ENCODE measurements at places on chromosomes 2 and 18. TPM values are rescaled to one million over a fixed set of nuclear protein-coding genes. Genes with fewer than 3 reads are reported as not detected.

GRCh38 chr2:160433466-160434140 is 60.0 kb downstream of the RBMS1 start:
- DNase-seq, result peak; percentile 37

DNA sequence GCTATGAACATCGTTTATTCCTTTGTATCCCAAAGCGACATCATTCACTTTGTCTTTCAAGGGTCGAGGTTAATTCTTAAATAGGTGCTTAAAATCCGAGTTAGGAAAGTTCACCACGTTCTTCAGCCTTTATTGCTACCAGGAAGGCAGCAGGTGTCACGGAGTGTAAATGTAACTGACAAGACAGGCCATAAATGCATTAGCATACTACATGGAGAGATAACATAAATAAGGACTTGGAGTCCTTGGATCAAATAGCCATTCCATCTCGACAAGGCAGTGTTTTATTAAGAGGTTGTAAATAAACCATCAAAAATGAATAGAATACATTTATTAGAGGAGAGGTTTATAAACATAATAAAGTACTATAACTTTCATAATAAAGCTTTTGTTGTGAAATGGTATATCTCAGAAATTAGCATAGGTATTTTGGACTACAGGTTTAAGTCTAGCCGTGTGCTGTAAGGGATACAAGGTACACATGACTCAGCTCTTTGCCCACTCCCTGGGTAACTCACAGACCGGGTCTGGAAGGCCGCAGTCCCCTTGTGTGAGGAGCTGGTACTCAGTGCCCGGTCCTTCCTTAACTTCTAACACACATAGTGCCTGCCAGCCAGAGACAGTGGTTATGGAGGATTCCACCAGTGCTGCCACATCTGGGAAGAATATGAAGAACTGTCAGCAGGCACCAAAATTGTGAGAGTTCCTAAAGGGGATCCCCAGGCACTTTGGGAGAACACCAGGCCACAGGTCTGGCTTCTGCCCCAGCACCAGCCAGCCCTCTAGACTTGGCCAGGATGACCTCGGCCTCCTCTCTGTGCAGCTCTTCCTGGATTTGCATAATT is 29.4 kb downstream of the CAPN13 start:
- no peak for DNase-seq

DNA sequence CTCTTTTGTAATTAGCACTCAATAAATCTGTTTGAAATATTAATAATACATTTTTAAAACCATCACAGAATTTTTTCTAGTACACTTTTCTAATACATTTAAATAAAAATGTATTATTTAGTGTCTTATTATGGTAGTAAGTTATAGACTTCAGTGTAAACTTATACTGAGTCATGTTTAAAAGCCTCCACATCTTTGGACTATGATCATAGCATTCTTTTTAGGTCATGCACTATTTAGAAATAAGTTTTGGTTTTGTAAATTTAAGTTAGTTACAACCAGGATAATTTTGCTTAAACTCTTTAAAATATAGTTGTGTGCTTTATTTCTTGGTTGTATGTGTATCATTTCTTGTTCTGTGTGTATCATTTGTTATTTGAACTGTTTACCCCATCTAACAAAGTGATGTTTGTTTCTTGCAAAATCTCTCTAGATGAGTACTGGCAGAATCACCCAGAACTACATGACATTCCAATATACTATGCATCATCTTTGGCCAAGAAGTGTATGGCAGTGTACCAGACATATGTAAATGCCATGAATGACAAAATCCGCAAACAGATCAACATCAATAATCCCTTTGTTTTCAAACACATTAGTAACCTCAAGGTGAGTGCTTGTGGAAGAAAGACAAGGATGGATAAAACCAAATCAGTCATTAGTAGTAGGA is 16.7 kb downstream of the CPSF3 start:
- peak; percentile 47 for DNase-seq

DNA sequence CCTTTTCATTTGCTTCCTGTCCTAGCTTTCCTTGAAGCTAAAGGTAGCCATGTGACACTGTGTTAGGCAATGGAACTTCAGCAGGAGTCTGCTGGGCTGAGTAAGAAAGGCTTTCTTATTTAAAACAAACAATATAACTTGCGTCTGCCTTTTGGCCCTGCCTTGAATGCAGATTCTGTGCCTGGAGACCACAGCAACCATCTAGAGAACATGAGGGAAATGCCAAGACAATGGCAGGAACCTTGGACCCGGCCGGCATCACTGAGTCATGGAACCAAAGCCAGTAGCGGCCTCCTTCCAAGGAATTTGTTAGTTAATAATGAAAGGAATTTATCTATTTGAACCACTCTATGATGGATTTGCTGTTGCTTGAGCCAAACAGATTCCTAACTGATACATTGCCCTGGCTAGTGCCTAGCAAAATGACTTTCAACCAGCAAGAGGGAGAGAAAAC is 207.5 kb upstream of the EPHA4 start:
- no peak for DNase-seq

DNA sequence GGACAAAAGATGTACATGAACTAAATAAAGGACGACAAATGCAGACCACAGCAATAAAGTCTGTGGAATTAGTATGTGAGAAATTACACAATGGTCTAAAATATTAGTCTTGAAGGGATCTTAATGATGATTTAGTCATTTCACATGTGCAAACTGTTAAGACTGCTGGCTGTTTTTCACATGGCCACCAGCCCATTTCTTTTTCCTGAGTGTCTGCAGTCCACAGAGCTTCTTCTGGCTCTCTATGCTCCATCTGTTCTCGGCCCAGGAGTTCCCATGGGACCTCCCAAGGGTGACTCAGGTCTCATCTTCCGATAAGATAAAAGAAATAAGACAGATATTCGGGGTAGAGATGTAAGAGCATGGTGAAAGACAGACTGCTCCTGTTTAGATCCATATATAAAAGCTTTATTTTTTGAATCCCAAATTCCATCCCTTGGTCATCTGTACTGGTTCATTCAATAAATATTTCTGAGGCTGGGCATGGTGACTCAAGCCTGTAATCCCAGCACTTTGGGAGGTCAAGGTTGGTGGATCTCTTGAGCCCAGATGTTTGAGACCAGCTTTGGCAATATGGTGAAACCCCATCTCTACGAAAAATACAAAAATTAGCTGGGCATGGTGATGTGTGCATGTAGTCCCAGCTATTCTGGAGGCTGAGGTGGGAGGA is 20.1 kb downstream of the IL1RL1 start:
- DNase-seq, result no peak

DNA sequence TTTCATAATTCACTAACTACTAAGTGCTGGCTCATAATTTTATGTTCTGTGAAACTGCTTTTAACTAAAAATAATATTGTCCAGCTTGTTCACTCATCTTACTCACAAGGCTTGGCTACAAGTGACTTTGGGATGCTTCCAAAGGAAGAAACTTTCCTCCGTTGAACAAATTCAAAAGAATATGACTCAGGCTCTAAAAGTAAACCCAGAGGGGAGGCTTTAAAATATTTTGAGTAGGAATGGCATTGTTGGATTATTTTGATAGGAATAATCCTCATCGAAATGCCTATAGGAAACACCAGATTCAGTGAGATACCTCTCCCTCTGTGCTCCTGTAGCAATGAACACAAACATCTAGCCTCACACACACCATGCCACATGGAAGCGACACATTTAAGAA is 25.2 kb upstream of the TLK1 start:
- DNase-seq, result peak; percentile 77

DNA sequence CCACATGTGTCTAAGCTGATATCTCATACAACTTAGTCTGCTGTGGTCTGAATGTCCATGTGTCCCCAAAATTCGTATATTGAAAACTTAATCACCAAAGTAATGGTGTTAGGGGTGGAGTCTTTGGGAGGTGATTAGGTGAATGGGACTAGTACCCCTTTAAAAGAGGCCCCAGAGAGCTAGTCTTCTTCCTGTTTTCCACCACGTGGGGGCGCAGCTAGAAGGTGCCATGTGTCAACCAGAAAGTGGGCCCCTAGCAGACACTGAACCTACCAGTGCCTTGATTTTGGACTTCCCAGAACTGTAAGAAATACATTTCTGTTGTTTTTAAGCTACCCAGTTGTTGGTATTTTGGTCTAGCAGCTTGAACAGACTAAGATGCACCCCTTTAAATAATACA is 86.6 kb downstream of the ASB1 start:
- peak; percentile 68 for DNase-seq

DNA sequence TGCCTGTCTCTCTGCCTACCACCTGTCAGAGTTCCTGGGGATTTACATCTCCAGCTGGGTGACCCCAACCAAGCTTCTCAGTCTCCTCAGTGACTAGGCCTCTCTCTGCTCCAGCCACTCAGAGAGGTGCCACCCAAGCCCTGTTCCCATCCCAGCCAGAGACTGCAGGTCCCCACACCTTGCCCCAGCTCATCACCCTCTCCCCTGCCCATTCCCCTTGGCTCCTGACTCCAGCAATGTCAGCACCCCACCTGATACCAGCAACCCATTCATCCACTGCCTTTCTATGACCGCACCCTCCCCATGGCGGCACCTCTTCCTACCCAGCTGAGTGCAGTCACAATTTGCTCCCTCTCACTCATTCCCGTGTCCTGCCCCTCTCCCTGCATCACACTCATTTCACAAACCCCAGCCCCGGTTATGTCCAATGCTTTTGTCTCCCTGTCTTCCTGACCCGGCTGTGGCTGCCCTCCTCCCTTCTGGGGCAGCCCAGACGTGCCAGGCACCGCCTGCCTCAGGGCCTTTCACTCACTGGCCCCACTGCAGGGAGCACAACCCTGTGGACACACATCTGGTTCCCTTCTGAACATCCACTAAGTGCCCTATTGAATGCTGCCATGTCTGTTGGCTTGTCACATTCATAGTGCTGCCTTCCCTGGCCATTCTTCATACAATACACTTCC is 494.8 kb upstream of the HS6ST1 start:
- DNase-seq, result no peak

DNA sequence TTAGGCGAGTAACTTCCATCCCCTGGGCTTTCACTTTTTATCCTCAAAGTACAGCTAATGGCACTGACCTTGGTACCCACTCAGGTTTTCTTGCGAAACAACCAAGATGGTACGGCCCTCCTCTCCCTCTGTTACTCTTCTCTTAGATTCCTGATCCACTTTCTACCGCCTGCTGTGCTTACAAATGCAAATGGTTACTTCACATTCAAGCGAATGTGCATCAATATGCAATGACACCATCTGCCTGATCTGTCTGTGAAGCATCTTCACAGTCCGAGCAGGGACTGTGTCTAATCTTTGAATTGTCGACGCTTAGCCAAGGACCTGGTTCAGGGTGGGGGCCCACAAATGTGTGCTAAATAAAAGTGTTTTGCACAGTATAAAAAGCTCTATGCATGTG is 112.2 kb downstream of the TRIB2 start:
- DNase-seq, result no peak

- no peak for DNase-seq
Measured at GRCh38 chr2:42754021-42754775, 9.7 kb downstream of the OXER1 start.

GRCh38 chr18:79956276-79956675 is 4.8 kb upstream of the SLC66A2 start:
- no peak for DNase-seq

GRCh38 chr2:187397886-187398285 is 50.2 kb downstream of the CALCRL start:
- DNase-seq, result no peak

DNA sequence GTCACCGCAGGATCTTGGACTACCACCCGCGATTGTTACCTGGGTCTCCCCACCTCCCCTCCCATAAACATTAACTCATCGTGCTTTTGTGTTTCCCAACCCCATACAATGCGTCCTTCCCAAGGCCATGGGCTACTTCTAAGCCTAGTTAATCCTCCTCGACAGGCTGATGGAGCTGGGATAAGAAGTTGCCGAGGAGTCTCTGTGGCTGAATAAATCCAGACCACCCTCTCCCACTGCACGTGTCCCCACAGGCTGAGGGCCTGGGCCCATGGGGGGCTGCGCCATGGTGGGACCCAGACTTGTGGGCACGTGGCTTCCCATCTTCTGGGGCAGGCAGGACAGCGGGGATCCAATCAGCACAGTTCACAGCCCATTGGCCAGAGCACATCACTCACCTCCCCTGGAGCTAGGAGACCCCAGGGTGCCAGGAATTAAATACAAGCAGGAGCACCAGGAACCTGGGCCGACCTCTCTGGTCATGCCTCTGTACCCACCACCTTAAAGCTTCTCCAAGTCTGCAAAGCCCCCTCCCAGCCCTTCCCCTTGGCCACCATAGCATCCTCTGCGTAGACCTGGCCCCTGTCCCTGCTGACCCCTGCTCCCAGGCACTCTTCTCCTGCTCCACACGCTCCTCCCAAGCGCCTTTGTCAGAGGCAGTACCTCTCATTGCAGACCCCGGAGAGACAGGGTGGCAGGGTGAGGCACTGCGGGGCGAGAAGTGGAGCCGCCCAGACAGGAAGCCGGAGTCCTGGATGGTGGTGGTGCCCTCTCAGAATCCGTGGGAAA is 51.0 kb upstream of the ID2 start:
- no peak for DNase-seq

DNA sequence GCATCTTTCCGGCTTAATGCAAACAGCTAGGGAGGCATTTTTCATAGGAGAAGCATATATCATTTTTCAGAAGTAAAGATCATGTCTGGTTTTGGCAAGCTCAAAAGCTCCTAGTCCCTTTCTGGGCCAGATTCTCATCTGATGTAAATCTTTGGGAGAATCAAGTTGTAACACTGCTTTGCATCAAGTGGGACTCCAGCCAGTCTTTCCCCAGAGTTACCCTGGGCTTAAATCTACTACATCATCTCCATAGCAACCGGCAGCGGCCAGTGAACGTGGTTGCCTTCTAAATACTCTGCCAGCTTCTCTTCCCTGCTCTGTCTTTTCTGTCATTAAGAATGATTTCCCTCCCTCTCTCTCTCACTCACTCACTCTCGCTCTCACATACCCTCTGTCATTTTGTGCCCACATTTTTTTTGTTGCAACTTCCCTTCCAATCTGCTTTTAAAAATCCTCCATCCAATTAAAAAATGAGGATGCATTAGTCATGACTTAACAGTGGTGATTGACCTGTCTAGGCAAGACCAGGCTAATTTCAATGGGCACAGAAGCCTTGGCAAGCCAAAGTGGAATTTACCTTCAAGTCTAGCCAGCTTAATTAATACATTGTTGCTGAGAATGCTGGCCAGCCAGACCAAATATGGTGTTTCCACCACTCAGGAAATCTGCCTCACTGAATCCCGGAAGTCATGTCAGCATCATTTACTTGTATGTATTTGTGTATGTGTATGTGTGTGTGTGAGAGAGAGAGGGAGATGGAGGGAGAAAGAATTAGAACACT is 93.0 kb downstream of the NRP2 start:
- no peak for DNase-seq

The C2orf74 gene
- 16.8 TPM for total RNA-seq

The GALNT3 gene
- total RNA-seq, result 44.8 TPM
